Heart left ventricle (tissue), 16 donors: ENCODE measurements at places on chromosomes 2 and 18. TPM values are rescaled to one million over a fixed set of nuclear protein-coding genes. Genes with fewer than 3 reads are reported as not detected.

Gene RAMP1
- total RNA-seq = 126 TPM

Gene SEPTIN10
- 50.0 TPM for total RNA-seq

- DNase-seq = no peak
- H3K4me1 ChIP-seq = no peaks in the 10 kb centered on the region
- H3K36me3 ChIP-seq = no peaks in the 10 kb centered on the region
- no peak overlapping the region for H3K4me3 ChIP-seq
- no peak overlapping the region for H3K27ac ChIP-seq
Measured at GRCh38 chr2:113797237-113797636, 40.8 kb upstream of the SLC35F5 start.

Gene LYPD6B
- total RNA-seq = not detected

Gene ICOS
- not detected for total RNA-seq

DNA sequence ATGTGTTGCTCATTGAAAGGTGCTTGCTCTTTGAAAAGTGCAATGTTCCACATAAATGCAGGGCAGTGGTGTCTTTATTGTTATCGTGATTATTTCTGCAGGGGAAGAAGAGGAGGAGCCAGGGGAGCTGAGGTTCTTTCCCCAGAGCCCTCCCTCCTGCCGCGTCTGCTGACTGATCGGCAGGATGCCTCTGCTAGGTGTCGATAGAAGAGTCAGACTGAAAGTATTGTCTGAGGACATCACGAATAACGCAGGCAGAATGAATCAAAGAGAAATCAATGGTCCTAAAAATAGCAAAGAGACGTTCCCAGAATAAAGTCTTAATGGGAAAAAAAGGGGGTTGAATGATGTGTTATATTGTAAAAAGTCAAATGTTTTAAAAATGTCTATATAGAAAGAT, 47.4 kb upstream of the SIX3 start:
- H3K27me3 ChIP-seq = peaks cover 3% of the 10 kb centered on the region
- DNase-seq = no peak
- no peaks in the 10 kb centered on the region for H3K36me3 ChIP-seq

GRCh38 chr2:83172841-83173240, 1286.2 kb downstream of the SUCLG1 start:
- no peak overlapping the region for H3K27ac ChIP-seq
- H3K36me3 ChIP-seq = no peaks in the 10 kb centered on the region
- no peaks in the 10 kb centered on the region for H3K4me1 ChIP-seq
- no peak overlapping the region for H3K4me3 ChIP-seq
- no peak for DNase-seq

DNA sequence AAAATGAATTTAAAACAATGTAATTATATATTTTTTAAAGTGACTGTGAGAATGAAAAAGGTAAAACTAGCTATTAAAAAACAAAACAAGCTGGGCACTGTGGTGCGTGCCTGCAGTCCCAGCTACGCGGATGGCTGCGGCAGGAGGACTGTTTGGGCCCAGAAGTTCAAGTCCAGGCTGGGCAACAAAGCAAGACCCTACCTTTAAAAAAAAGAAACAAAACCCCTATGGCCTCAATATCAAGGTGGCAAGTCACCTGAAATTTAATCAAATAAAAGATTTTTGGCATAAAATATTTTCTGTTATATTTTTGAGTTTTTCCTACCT, 46.9 kb upstream of the STRN start:
- H3K27ac ChIP-seq = peak overlapping the region; percentile 0
- H3K27me3 ChIP-seq = no peaks in the 10 kb centered on the region
- H3K4me3 ChIP-seq = no peak overlapping the region
- H3K36me3 ChIP-seq = peaks cover 11% of the 10 kb centered on the region

DNA sequence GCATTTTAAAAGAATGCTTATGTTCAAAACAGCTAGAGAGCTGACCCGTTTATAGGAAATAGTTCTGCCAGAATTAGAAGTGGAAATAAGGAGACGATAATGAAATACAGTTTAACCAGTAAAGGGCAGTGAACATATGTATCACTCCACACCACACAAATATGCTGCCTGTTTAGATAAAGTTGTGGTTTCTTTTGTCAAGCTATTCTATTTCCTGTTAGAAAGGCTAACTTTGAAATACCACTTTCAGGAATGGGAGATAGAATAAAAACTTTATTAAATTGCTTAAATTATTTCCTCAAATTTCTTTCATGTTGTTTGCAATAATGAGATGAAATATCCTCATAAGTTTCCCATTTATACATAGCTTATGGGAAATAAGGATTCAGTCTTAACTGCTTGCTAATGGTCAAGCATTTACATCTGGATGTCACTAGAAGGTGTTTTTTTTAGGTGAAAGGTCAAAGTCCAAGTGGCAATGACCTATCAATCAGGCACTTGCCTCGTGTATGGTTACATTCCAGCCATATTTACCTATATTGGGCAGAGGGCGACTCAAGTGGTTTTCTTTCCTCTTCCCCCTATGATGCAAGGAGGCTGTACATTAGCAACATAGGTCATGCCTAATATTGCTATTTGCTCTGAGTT, 148.9 kb downstream of the ZEB2 start:
- H3K27ac ChIP-seq = no peak overlapping the region
- H3K4me1 ChIP-seq = peaks cover 3% of the 10 kb centered on the region
- no peak overlapping the region for H3K4me3 ChIP-seq
- H3K36me3 ChIP-seq = no peaks in the 10 kb centered on the region
- no peak for DNase-seq

DNA sequence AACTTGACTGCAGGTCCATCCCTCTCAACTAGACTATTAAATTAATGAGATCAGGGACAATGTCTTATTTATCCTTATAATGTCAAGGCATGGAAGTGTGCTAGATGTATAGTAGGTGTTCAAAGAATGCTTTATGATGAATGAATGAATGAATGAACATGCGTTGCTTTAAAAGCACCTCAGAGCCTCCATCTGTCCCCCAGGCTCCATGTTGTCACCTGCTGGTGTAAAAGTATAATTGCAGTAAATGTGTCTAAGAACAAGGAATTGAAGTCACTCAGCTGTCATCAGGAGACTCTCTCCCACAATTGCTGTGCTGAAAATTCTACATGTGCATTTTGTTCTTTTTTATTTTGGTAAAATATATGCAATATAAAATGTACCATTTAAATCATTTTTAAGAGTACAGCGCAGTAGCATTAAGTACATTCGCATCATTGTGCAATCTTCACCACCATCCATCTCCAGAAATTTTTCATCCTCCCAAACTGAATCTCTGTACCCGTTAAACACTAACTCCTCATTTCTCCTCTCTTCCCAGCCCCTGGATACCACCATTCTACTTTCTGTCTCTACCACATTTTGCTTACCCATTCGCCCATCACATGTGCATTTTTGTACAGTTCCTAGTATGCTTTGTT, 52.6 kb downstream of the GNAL start:
- H3K27me3 ChIP-seq = no peaks in the 10 kb centered on the region
- H3K4me3 ChIP-seq = no peak overlapping the region
- no peak for DNase-seq
- no peak overlapping the region for H3K27ac ChIP-seq
- H3K4me1 ChIP-seq = no peaks in the 10 kb centered on the region

DNA sequence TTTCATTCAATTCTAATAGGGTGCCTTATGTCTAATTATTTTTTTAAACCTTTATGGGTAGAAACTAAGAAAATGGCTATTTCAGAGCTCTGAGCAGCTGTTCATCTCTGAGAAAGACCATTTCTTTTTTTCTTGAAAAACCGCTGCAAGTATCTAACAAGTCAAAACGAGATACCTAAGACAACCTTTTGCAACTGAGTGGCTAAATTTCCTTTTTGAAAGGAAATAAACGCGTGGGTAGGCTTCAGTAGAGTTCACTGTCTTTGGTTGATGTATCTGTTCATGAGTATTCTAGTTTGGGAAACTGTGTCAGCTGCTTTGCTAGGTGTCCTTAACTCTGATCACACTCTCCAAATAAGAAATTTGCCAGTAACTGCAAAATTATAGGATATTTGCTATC, 104.3 kb upstream of the LINC00305 start:
- H3K4me3 ChIP-seq = no peak overlapping the region
- no peak for DNase-seq
- H3K27me3 ChIP-seq = no peaks in the 10 kb centered on the region
- no peak overlapping the region for H3K27ac ChIP-seq

DNA sequence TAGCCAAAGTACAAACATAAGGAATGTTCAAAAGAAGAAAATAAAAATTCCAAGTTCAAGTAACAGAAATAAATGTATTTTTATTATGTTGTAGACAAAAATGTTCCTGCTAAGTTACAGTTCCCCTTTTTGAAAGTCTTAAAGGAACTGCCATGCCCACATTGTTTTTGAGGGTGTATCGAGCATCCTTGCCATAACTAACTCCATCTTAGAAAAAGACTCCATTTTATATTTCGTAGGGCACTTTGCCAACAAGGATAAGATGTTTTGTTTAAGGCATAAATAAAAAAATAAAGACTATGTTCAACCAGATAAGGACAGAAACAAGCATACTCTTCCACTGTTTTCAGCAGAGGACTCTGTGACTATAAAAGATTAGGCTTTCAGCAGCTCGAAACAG, 67.3 kb downstream of the TMEM237 start:
- no peaks in the 10 kb centered on the region for H3K27me3 ChIP-seq
- no peak for DNase-seq
- H3K4me3 ChIP-seq = no peak overlapping the region
- no peaks in the 10 kb centered on the region for H3K36me3 ChIP-seq

DNA sequence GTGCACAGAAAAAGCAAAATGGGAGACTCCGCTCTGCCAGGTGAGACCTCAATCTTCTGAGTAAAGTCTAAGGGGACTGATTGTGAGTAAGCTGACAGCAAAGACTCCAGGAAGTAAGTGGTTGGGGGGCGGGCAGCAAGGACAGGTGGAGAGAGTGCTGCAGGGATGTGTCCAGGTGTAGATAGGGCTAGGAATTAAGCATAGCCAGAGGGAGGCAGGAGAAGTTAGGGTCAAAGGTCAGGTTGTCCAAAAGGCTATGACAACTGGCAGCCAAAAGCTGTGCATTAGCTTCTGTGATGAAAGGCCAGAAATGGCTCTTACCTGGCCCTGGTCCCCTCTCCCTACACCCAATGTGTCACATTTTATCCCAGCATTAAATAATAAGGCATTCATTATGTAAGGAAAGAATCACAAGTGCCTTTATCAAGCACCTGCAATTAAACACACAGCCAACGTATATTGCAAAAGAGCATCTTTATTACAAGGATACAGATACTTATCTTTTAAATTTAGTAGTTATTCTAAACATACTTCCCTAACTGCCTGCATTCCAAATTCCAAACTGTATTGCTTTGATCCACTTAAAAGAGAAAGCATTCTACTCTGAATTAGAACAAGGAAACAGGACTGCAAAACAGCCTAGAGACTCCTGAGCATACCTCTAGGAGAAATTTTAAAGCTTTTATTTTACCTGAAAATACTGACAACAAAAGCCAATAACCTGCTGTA, 247.9 kb downstream of the IRS1 start:
- H3K4me3 ChIP-seq = no peak overlapping the region
- no peak for DNase-seq
- no peaks in the 10 kb centered on the region for H3K27me3 ChIP-seq
- no peak overlapping the region for H3K27ac ChIP-seq
- no peaks in the 10 kb centered on the region for H3K36me3 ChIP-seq
